Activated CD4-positive, CD25-positive, alpha-beta regulatory T cell treated with anti-CD3 and anti-CD28 coated beads, Interleukin-2, amount 50 U/mL, for 16 hours (primary cell): ENCODE measurements at places on chromosomes 16 and 17.

DNA sequence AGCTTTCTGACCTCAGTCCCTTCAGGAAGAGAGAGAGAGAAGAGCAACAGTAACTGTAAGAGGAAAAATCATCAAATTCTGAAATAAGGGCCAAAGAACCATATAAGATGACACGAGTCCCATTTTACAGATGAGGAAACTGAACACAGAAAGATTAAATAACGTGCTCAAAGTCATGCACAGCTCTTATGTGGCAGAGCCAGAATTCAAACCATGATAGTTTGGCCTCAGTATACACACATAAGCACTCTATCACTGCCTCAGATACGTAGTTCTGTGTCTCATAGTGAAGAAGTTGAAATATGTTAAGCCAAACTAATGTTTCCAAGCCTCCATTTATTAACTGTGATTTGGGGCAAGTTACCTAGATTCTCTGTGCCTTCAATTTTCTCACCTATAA lies 1.9 kb upstream of the ZNF19 start:
- no peak for DNase-seq

DNA sequence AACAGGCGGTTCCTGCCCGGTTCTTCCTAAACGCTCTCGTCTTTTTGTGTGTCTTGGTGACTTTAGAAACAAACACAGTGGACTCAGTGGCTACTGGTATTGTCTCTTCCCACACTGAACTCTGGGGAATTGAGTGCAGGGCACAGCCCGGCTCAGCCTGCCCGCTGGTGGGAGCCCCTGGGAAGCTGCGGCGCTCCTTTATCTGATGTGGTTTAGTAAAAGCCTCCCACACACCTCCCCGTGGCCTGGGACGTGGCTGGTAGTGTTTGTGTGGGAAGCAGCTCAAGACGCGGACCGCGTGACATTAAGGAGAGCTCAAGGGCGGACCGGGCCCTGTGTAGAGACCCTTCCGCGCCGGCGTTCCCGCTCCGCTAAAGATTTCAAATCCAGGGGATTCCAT lies 55.4 kb upstream of the PVALEF start:
- DNase-seq = no peak

DNA sequence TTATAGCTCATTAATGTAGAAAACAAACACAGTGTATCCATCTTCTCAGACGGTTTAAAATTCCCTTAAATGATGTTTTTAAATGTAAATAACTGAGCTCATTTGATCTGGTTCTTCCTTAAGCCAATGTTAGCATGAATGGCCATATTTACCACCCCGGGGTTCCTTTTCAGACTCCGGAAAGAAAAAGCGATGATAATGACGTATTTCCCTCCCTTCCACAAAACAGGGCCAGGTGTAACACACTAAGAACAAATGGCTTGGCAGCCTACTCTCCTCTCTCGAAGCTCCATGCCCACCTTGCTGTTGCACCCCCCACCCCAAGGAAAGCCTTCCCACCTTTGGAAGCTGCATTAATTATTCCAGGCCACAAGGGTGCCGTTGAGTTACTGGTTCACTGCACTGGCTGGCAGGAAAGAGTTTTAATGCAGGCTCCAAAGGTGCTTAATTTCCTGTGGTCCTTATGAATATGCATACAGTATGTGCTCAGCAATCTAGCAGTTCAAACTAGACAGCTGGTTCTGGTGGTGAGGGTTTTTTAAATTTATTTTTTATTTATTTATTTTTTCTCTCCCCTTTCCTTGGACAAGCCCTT lies 378.9 kb downstream of the WWOX start:
- no peak for DNase-seq

GRCh38 chr17:80287806-80288567 lies 27.3 kb downstream of the RNF213 start:
- no peak for DNase-seq

DNA sequence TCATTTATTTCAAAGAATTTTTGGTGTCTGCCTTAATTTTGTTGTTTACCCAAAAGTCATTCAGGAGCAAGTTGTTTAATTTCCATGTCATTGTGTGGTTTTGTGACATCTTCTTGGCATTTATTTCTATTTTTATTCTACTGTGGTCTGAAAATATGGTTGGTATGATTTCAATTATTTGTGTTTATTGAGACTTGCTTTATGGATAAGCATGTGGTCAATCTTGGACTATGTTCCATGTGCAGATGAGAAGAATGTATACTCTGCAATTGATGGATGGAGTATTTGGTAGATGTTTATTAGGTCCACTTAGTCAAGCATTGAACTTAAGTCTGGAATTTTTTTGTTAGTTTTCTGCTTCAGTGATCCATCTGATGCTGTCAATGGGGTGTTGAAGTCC lies 383.0 kb downstream of the PMP22 start:
- DNase-seq = no peak

DNA sequence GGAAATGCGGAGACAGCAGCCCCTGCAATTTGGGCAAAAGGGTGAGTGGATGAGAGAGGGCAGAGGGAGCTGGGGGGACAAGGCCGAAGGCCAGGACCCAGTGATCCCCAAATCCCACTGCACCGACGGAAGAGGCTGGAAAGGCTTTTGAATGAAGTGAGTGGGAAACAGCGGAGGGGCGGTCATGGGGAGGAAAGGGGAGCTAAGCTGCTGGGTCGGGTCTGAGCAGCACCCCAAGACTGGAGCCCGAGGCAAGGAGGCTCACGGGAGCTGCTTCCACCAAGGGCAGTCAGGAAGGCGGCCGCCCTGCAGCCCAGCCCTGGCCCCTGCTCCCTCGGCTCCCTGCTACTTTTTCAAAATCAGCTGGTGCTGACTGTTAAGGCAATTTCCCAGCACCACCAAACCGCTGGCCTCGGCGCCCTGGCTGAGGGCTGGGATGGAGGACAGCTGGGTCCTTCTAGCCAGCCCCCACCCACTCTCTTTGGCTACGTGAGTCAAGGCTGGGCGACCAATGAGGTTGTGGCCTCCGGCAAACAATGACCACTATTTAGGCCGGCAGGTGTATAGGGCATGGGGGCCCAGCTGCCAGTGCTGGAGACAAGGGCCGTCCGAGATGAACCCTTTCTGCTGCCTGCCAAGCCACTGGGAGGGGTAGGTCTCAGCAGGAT lies 507 bp downstream of the SERPINF1 start:
- DNase-seq = no peak

DNA sequence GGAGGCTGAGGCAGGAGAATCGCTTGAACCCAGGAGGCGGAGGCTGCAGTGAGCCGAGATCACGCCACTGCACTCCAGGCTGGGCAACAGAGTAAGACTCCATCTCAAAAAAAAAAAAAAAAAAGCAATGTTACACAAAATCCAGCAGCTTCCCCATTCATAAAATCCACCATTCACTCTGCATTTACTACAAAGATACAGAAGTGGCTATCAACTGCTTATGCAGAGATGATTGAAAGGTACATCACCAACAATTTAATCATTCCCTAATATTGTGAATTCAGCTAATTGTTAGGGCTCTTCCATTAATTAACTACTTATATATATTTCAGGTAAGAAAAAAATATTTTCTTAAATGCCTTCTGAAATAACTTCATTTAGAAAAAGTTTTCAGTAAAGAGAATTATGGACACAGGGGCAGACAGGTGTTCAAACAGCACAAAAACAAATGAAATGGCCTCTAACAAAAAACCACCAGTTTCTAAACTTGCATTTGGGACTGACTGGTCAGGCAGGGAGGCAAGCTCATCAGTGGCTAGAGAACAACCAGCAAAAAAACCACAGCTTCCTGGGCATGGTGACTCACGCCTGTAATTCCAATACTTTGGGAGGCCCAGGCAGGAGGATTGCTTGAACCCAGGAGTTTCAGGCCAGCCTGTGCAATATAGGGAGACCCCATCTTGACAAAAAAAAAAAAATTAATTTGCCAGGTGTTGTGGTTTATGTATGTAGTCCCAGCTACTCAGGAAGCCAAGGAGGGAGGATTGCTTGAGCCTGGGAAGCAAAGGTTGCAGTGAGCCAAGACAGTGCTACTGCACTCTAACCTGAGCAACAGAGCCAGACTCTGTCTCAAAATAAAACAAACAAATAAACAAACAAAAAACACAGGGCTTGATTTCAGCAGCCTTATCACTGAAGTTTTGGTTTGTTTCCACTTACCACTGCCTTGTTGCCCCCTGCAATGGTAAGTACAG lies 26.3 kb downstream of the ERN1 start:
- no peak for DNase-seq

- DNase-seq = no peak
These were observed 19.7 kb upstream of the SLC25A19 start for GRCh38 chr17:75308732-75309629.

DNA sequence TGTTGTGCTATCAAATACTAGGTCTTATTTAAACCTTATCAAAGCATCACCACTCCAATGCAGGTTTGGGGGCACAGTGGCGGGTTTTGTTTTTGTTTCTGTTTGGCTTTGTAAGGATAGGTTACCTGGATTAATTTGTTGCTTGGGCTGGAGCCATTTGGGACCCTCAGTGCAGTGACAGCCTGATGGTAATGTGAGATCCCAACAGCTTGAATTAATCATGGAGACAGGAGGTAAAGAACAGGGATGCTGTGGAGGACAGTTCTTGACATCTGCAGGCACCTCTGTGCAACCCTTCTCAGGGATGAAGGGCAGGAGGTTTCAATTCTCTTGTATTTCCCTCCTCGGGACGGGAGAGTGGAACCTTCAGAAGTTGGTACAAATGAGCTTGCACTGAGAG lies 40.5 kb downstream of the SHISA9 start:
- DNase-seq = no peak

DNA sequence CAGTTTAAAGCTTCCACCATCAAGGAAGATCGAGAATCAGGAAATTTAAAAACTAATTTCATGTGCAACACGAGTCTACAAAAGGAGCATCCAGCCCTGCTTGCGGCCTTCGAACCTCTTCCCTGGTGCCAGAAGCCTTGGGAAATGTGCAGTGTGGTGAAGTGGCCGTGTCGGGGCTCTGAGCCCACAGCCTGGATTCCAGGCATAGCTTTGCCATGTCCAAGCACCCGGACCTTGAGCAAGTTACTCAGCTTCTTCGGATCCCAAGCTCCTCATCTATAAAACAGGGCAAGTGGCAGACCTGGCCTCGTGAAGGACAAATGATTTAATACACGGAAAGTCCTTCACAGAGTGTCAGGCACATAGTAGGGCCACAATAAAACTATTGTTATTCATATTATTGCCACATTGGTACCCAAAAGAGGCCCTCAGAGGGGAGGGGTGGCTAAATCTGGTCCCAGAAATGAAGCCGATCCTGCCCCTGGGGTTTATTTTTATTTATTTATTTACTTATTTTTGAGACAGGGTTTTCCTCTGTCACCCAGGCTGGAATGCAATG lies 34.8 kb downstream of the COTL1 start:
- no peak for DNase-seq

GRCh38 chr17:48037838-48038323 lies 284 bp upstream of the COPZ2 start:
- no peak for DNase-seq

DNA sequence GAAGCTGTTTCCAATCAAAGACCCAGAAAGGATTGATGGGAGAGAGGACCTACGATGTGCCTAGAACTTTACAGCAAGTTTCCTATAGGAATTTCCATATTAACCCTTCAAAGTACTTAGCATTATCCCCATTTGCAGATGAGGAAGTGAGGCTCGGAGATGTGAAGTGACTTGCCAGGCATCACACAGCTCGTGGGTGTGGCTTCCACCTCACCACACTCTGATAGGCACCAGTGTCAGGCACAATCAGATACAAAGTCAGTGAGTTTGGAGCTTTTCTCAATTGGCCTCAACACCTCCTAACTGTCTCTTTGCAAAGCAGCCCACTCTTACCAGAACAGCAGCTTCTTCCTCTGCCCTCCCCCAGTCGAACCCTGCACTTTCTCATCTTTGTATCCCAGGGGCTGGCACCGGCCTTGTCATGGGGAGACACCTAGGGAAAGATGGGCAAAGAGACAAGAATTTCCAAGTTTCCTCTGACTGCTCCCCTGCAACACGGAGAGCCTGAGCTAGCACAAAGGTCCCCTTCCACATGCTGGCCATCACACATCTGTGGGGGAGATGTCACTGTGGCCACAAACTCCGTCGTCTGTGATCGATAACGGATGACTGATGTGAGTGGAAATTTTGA lies 37.4 kb upstream of the CCL1 start:
- DNase-seq = no peak

GRCh38 chr16:89164436-89164835 lies 7.1 kb upstream of the CDH15 start:
- DNase-seq = no peak

DNA sequence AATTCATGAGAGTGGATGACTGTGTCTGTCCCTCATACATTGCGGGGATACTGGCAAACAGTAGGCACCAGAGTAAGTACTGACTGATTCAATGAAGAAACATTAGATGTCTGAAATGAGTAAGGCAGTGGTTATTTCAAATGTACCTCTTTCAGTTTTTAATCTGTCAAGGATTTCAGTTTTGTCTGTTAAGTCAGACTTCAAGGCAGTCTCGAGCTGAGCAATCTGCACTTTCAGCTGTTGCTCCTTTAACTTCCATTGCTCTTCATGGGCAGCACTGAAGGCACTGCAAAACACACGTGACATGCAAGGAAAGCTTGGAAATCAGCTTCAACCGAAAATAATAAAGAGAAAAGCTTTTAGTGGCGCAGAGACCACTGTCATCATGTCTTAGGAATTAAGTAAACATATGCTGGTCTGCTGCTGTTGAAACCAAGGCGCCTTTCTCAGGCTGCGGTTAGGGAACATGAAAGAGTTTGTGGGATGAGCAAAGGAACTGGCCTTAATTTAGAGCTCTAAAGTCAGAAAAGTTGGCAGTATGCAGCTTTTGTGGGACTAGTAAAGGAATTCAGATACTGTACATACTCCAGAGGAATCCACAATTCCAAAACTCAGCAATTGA lies 38.8 kb downstream of the RPGRIP1L start:
- DNase-seq = no peak

DNA sequence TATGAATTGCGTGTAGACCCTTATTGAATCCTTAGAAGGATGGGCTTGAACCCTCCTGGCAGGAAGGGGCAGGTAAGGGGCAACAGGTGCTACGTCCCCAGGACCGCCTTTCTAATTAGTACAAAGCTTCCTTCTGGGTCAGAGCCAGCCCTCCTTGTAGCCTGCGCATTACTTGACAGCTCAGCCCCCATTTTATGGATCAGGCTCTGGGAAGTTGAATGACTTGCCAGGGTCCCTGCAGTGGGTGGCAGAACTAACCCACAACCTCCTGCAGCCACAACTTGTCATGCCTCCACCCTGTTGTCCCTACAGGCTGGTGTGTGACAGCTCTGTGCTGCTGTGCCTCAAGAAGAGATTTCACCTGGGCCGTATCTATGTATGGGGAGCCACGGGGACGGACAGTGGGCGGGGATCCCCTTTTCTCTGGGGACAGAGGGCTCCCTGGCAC lies 2.7 kb downstream of the MYO15B start:
- no peak for DNase-seq

- no peak for DNase-seq
These were observed 28.7 kb downstream of the CHD9NB start for GRCh38 chr16:53024045-53024444.

GRCh38 chr17:611202-611601 lies 103.4 kb downstream of the VPS53 start:
- DNase-seq = no peak

- no peak for DNase-seq
These were observed 1.7 kb downstream of the KSR1 start for GRCh38 chr17:27457731-27458523.
